ENCODE measurements at places on chromosomes 6 and 20.

GRCh38 chr6:83160167-83160566, 32.9 kb downstream of the PGM3 start:
- H3K27ac ChIP-seq, result no peak overlapping the region
- no peaks in the 10 kb centered on the region for H3K4me1 ChIP-seq
- peaks cover 87% of the 10 kb centered on the region for H3K36me3 ChIP-seq
- no peak for DNase-seq
- H3K4me3 ChIP-seq, result no peak overlapping the region
- H3K27me3 ChIP-seq, result no peaks in the 10 kb centered on the region

- H3K4me1 ChIP-seq, result peaks cover 5% of the 10 kb centered on the region
- no peak overlapping the region for H3K4me3 ChIP-seq
- H3K36me3 ChIP-seq, result no peaks in the 10 kb centered on the region
- H3K27ac ChIP-seq, result no peak overlapping the region
Measured at GRCh38 chr6:33049323-33050013, 24.0 kb downstream of the HLA-DPA1 start.

GRCh38 chr6:138847884-138848283, 52.0 kb downstream of the ECT2L start:
- DNase-seq, result no peak
- H3K27ac ChIP-seq, result no peak overlapping the region
- H3K4me3 ChIP-seq, result no peak overlapping the region
- H3K36me3 ChIP-seq, result no peaks in the 10 kb centered on the region
- peaks cover 10% of the 10 kb centered on the region for H3K4me1 ChIP-seq

DNA sequence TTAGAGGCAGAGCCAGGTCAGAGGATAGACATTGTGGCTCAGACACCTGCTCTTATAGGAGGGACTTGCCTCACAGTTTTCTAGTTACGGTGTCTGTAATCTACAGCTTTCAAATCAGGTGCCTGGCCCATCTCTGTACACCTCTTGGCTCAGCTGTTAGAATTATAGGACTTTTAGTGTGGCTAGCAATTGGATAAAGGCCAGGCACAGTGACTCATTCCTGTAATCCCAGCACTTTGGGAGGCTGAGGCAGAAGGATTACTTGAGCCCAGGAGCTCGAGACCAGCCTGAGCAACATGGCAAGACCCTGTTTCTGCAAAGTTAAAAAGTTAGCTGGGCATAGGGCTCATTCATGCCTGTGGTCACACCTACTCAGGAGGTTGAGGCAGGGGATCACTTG, 20.0 kb downstream of the BRPF3 start:
- H3K4me3 ChIP-seq, result no peak overlapping the region
- H3K4me1 ChIP-seq, result peaks cover 19% of the 10 kb centered on the region
- no peak for DNase-seq
- H3K36me3 ChIP-seq, result peaks cover 94% of the 10 kb centered on the region

- no peak overlapping the region for H3K4me3 ChIP-seq
- DNase-seq, result peak; percentile 28
- no peaks in the 10 kb centered on the region for H3K4me1 ChIP-seq
- no peaks in the 10 kb centered on the region for H3K36me3 ChIP-seq
Measured at GRCh38 chr6:91087908-91088307, 501.0 kb upstream of the MAP3K7 start.

DNA sequence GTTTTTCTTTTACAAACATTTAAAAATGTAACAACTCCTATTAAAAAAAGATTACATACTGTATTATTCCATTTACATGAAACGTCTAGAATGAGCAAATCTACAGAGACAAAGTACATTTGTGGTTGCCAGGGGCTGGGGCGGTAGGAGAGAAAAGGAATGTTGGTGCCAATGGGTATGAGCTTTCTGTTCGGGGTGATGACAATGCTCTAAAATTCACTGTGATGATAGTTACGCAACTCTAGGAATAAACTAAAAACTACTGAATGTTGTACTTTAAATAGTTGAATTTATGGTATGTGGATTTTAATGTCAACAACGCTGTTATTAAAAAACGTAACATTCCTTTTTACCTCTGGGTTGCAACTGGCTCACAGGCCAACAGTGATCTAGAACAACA, 211.1 kb downstream of the GMDS start:
- H3K4me3 ChIP-seq, result no peak overlapping the region
- no peak for DNase-seq
- no peaks in the 10 kb centered on the region for H3K27me3 ChIP-seq
- H3K36me3 ChIP-seq, result no peaks in the 10 kb centered on the region
- H3K4me1 ChIP-seq, result peaks cover 10% of the 10 kb centered on the region
- H3K27ac ChIP-seq, result no peak overlapping the region

All from stomach (tissue), 19 donors.